ENCODE measurements at places on chromosomes 4 and X.
A peak's percentile ranks its signal among the peaks of the same experiment; 100 is the strongest.

GRCh38 chr4:117488692-117489091, 403.3 kb upstream of the TRAM1L1 start:
- DNase-seq: no peak

DNA sequence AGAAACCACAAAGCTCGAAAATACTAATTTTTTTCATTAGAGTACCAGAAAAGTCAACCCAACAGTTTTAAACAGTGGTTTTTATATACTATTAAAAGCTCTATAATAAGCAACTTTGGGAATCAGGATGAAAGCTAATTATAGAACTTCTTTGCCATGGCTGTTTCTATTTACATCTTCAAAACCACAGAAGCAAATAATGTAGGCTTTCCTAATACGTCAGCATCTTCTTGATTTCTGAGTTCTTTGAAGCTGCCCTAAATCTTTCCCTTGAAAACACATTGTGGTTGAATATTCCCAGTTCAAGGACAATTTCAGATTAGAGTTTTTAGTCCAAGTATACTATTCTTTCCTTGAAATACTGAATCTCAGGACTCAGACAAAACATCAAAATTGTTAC, 460.2 kb upstream of the FAT1 start:
- DNase-seq: no peak

GRCh38 chr4:6258026-6258360, 11.7 kb upstream of the WFS1 start:
- DNase-seq: no peak

- DNase-seq: no peak
Measured at GRCh38 chr4:97073194-97073593, 1070.1 kb downstream of the STPG2 start.

GRCh38 chr4:77917075-77917474, 54.4 kb downstream of the MRPL1 start:
- no peak for DNase-seq

GRCh38 chrX:131762802-131763234, 218.9 kb downstream of the OR13H1 start:
- peak; percentile 68 for DNase-seq

- no peak for DNase-seq
Measured at GRCh38 chr4:8215641-8216442, 16.8 kb downstream of the SH3TC1 start.

DNA sequence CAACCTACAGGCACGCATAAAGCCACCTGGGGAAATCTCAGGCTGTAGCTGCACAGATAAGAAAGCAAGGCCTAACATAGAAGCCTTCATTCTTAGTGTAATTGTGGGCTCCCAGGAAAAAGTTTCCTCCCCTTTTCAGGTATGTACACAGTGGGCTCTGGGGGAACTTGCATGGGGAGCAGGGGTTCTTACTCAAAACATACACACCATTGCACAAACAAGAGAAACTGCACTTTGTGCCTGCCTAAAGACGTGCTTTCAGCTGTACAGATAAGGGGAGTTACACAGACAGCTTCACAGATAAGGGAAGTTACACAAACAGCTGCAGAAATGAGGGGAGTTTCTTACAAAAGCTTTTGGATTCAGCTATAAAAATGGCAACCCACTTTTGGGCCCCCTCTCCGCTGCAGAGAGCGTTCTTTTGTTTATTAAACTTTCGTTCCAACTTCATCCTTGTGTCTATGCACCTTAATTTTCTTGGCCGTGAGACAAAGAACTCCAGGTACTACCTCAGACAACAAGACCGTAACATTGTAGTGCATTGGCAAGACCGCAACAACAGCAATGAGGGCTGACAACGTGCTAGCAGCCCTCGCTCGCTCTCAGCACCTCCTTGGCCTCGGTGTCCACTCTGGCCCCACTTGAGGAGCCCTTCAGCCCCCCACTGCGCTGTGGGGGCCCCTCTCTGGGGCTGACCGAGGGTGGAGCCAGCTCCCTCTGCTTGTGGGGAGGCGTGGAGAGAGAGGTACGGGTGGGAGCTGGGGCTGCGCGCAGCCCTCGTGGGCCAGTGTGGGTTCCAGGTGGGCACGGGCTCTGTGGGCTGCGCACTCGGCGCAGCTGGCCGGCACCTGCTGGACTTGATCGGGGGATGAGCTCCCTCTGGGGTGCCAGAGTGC, 317.5 kb downstream of the RAPGEF2 start:
- DNase-seq: no peak

DNA sequence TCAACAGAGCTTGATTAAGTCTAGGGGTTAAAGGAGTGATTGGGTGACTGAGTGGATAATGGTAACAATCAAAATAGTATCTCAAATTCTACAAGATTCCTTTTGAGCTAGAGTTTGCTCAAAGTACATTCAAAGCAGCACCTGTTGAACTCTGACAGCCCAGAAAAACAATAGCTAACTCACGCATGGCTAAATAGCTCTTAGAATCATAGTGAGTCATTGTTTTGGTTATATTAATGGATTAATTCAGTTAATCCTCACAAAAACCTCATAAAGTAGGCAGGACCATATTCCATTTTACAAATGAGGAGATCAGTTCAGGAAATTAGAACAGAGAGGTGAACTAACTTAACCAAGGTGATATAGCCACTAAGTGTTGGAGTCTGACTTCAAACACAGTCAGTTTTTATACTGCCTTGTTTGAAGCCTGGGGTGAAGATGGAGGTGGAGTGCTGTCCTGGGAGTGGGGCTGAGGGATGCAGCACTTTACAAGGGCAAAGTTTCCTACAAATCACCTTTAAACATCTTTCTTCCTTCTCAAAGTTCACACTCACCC, 35.9 kb upstream of the PPM1K start:
- DNase-seq: no peak

DNA sequence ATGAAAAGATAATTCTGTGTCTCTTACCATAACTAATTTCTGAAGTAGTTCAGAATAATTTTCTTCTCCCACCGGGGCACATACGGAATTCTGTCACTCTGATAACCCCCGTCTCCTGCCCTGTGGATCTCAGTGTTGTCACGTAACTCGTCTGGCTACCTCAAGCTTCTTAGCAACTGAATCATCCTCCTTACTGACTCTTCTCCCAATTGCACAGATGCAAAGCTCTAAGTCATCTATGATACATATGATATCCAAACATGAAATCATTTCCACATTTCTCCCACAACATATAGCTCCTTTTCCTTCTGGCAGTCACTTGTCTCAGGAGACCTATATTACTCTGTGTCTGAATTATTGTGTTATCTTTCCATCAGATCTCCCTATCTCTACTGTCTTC, 1043.1 kb upstream of the TENM3 start:
- no peak for DNase-seq

DNA sequence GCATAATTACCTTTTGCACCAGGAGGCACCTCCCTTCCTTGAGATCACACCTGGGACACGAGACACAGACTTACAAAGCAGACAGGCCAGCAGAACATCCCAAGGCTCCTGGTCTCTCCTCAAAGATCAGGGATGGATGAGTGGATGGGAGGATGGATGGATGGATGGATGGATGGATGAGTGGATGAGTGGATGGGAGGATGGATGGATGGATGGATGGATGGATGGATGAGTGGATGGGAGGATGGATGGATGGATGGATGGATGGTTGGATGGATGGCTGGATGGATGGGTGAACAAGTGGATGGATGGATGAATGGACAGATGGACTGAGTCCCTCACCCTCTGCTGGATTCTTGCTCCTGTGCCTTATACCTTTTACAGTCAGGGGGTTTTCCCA, 364.0 kb downstream of the BCOR start:
- no peak for DNase-seq

GRCh38 chrX:55489314-55490009, at the start of gene USP51:
USP51 (minus strand) TSS chrX:55489848; CDS start chrX:55488939, 909 bp downstream.
- DNase-seq: peak; percentile 49

- DNase-seq: no peak
Measured at GRCh38 chr4:121306931-121307330, 73.9 kb downstream of the QRFPR start.

- DNase-seq: no peak
Measured at GRCh38 chr4:32192363-32192762, 1472.2 kb downstream of the PCDH7 start.
